Stimulated activated CD4-positive, alpha-beta T cell treated with anti-CD3 and anti-CD28 coated beads, Interleukin-15, amount 100 ng/mL, for 1 hour (primary cell): ENCODE measurements at places on chromosomes 16 and 17.

DNA sequence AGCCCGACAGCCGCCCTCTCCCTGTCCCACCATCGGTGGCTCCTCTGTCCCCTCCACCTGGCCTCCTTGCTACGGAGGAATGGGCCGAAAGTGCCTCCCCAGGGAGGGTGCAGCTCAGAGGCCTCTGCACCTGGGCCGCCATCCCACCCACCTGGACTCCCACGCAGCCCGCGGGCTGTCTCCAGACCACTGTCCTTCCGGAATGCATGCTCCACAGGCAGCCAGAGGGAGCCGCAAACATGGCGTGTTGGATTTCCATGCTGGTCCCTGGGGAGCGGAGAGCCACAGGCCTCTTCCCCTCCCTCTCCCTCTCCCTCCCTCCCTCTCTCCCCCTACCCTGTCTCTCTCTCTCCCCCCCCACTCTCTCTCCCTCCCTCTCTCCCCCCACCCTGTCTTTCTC lies 3.0 kb downstream of the SSTR5 start:
- no peak for DNase-seq

DNA sequence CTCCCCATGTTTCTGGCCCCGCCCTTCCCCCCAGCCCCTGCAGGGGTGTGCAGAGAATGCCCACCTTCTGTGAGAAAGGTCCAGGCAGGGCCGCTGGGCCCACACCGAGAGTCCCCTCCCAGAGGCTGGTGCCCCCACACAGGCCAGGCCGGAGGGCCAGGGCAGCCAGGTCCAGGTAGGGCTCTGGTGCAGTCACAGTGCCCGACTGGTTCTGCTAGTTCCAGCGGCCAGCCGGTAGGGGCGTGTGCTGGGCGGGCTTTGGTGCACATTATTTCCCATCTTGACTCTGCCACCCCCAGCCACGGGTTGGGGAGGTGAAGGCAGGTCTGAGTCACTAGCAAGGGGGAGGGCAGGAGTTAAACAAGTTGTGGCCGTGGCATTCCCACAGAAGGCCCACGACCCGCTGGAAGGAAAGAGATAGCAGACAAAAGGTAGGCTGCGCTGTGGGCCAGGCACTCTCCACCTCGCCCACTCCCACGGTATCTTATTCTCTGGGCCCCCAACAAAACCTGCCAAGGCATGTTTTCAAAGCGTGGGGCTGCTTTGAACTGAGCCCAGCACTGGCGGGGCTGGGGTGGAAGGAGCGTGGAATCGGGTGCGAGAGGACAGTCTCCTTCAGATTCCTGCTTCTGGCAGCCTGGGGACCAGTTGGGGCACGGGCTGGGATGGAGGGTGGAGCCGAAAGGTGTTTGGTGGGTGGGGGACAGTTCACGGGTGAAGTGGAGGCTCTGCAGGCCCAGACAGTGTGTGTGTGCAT lies 1.9 kb downstream of the EPN3 start:
- DNase-seq, result no peak

GRCh38 chr17:48244121-48244711 lies 136.7 kb downstream of the SNX11 start:
- DNase-seq, result no peak

- DNase-seq, result no peak
Measured at GRCh38 chr16:86221085-86221484, 289.2 kb upstream of the FOXF1 start.

DNA sequence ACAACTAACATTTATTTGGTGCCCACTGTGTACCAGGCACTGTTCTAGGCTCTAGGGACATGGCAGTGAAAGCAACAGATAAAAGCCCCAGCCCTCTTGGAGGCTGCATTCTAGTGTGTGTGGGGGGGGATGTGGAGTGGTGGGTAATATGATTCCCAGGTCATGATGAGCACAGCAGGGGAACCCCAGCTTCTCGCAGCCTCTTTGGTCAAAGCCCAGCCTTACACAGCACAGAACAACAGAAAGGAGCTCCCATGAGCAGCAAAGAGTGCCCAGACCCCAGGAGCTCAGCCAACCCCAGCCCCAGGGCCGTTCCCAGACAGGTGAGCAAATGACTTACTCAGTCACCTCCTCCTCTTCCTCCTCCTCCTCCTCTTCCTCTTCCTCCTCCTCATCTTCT lies 21.9 kb downstream of the CNGB1 start:
- no peak for DNase-seq

DNA sequence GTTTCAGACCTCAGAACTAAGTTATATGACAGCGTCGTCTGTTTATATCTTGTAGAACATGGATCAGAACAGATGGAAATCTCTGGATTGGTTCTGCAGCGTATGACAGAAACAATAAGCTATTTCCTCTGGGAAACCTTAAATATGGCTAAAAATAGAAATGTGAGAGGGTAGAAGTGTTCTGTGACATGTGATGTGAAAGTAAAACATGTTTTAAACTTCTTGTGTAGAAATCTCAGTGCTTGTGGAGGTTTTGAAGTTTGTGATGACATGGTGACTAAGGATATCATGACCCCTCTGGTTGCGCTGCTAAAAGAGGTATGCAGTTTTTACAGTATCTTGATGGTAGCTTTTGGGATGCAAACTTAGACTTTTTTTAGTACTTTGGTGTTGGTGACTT lies 2.8 kb downstream of the HEATR3 start:
- DNase-seq, result no peak

- peak; percentile 35 for DNase-seq
Measured at GRCh38 chr17:3004150-3004801, 59.1 kb downstream of the OR1D5 start.

- DNase-seq, result no peak
Measured at GRCh38 chr17:63285551-63285950, 160.6 kb downstream of the CYB561 start.

- no peak for DNase-seq
Measured at GRCh38 chr17:48048384-48049126, 396 bp downstream of the NFE2L1 start.

DNA sequence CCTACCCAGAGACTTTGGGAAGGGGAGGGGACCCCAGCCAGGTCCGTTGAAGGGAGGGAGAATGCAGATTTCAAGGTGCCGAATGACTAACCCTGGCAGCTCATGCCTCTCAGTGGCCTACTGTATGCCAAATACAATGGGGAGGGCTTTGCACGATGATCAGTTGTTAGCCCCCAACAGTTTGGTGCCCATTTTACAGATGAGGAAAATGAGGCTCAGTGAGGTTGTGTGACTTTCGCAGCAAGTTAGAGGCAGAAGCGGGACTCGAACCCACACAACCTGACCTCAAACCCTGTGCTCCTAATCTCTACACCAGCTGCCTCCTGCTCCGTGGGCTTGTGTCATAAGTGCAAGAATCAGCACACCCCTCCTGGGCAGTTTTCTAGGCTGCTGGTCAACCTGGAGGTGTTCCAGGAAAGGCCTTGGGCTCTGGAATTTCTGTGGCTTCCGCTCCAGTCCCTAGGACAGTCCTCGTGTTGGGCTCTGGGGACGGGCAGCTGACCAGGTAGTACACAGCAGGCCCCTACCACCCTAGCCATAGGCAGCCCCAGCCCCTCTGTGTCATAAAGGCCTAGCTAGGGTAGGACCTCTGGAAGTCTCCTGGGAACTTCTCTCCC lies 11.9 kb upstream of the NAGPA start:
- DNase-seq, result no peak

- no peak for DNase-seq
Measured at GRCh38 chr16:19135896-19136438, 22.2 kb downstream of the ITPRIPL2 start.

DNA sequence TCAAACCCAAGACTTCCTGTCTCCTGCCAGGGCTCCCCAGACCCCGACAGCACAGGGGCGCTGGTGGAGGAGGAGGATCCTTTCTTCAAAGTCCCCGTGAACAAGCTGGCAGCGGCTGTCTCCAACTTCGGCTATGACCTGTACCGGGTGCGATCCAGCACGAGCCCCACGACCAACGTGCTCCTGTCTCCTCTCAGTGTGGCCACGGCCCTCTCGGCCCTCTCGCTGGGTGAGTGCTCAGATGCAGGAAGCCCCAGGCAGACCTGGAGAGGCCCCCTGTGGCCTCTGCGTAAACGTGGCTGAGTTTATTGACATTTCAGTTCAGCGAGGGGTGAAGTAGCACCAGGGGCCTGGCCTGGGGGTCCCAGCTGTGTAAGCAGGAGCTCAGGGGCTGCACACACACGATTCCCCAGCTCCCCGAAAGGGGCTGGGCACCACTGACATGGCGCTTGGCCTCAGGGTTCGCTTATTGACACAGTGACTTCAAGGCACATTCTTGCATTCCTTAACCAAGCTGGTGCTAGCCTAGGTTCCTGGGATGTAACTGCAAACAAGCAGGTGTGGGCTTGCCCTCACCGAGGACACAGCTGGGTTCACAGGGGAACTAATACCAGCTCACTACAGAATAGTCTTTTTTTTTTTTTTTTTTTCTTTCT lies 8.1 kb downstream of the SERPINF1 start:
- DNase-seq, result no peak

- no peak for DNase-seq
Measured at GRCh38 chr16:81280393-81280792, 34.4 kb upstream of the GAN start.

GRCh38 chr17:64217249-64217691 lies 45.8 kb downstream of the TEX2 start:
- DNase-seq, result no peak

- no peak for DNase-seq
Measured at GRCh38 chr17:45171338-45172231, 9.9 kb downstream of the HEXIM2 start.

DNA sequence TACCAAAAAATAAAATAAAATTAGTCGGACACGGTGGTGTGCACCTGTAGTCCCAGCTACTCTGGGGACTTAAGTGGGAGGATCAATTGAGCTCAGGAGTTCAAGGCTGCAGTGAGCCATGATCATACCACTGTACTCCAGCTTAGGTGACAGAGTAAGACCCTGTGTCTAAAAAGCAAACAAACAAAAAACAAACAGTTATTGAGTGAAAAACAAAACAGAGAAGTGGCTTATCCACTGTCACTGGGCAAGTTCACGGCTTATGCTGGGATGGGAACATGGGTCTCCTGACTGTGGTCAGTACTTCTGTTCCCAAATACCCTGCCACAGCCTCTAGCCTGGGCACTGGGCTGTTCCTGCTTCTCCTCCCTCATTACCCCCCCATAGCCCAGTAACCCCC lies 9.5 kb upstream of the GRN start:
- DNase-seq, result no peak

DNA sequence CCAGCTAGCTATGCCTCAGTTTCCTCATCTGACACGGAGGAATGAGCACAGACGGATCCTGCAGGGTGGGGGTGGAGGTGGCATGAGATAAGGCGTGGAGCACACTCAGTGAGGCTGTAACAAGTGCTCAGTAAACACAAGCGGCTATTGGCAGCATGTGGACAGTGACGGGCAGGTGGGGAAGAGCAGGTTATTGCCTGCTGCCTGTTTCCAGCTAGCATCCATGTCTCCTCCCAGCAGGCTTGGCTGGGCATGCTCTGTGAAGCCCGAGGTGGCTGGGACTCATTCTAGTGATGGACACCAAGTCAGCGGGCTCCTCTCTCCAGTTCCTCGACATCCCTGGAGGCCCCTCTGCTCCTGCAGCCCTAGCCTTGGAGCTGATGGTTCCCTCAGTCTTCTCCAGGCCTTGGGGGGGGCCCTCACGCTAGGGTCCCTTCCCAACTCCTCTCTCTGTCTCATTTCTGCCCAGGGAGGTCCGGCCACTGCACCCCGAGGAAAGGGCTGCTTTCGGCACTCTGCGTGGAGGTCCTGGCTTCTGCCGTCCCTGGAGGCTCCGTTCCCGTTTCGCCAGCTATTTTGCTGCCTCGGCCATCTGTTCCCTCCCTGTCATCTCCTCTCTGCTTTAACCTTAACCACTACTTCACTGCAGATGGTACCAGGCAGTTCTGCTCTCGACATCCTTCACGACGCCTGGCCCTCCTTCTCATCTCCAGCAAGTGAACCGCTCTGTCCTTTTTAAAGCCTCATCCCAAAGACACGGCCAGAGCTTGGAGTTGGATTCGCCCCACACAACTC lies 6.2 kb downstream of the RTN4RL1 start:
- no peak for DNase-seq

DNA sequence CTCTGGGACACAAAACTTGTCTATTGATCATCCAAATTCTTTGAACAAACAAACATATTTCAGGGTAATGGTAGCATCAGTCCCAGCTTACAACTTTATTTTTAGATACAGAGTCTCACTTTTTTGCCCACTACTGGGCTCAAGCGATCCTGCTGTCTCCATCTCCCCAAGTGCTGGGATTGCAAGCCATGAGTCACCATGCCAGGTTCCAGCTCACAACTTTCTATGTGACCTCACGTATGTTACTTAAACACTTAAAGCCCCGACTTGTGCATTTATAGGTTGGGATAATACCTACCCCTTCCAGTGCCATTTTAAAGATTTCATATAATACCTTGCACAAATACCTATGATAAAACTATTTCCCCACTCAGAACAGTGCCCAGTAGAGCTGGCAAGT lies 42.0 kb upstream of the KSR1 start:
- DNase-seq, result no peak

DNA sequence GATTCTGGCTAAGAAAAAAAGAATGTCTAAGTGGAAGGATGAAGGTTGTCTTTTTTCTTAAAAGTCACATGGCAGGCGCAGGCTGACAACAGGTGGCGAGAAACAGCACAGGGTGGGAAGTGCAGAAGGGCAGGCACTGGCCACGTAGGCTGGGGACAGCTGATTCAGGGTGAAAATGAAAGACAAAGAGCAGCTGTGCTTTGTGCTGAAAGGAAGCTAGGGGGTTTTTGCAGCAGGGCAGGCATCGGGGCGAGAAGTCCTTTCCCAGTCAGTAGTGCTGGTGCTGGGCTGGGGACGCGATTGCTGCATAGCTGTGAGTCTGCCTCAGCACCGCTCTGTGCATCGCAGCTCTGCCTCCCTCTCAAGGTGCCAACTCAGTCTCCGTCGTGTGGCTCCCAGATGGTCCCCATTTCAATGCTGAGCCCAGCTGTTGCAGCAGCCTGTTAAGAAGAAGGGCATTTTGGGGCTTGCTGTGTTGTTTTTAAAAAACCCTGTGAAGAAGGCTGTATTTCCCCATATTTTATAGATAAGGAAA lies 183.1 kb upstream of the CCL2 start:
- no peak for DNase-seq

DNA sequence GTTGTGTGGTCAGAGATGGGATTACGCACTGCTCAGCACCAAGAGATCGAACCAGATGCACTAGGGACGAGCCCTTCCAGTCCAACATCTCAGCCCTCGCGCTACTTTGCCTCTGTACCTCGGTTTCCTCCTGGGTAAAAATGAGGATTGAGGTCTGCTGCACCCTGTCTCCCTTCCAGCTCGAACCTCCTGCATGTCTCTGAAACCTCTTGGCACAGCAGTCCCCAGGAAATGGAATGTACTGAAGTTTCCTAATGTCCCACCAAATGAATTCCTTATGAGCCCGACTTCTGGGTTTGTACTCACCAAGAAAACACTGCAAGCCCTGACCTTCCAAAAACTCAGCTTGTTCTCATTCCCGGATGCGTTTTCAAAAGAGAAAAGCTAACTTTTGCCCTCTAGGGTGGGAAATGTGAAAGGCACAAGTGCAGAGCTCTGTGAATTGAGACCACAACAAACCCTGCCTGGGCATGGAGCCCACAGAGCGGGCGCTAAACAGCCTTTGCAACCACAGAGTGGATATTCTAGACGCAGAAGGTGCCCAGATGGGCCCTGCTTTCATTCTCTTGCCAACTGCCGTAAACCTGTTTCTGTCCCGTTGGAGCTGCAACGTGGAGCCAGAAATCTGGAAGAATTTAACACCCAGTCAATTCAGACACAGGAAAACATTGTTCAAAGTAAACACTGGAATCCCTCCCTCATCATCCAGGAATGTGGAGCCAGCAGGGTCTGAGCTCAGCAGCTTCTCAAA lies 10.3 kb downstream of the CDRT4 start:
- no peak for DNase-seq
